ENCODE measurements at places on chromosomes 6 and 20. TPM values are rescaled to one million over a fixed set of nuclear protein-coding genes. Genes with fewer than 3 reads are reported as not detected.

The PRKN gene
- 0.63 TPM for total RNA-seq

The PREX1 gene
- 0.63 TPM for total RNA-seq

The PI16 gene
- 181 TPM for total RNA-seq

The GPX5 gene
- total RNA-seq, result not detected

The ATP9A gene
- 14.2 TPM for total RNA-seq

The SIGLEC1 gene
- not detected for total RNA-seq

The EFCAB8 gene
- total RNA-seq, result not detected

The CYP24A1 gene
- 1.2 TPM for total RNA-seq

DNA sequence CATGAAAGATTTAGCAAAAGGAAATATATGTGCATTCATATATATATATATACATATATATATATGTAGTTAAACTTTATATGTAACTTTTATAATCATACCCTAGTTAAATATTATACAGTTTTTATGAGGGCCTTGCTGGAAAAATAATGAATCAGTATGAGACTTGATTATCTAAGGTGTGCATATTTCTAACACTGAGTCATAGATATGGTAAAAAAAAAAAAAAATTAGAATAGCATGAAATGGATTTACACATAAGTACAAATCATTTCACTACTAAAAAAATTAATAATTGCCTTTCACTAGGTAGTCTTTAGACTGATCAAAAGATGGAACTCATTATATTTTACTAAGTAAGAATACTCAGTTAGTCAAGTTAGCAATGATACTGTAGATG lies 51.3 kb upstream of the DST start:
- no peak for DNase-seq

- DNase-seq, result peak; percentile 78
Observed at GRCh38 chr20:22805219-22805618, 220.8 kb upstream of the FOXA2 start.

DNA sequence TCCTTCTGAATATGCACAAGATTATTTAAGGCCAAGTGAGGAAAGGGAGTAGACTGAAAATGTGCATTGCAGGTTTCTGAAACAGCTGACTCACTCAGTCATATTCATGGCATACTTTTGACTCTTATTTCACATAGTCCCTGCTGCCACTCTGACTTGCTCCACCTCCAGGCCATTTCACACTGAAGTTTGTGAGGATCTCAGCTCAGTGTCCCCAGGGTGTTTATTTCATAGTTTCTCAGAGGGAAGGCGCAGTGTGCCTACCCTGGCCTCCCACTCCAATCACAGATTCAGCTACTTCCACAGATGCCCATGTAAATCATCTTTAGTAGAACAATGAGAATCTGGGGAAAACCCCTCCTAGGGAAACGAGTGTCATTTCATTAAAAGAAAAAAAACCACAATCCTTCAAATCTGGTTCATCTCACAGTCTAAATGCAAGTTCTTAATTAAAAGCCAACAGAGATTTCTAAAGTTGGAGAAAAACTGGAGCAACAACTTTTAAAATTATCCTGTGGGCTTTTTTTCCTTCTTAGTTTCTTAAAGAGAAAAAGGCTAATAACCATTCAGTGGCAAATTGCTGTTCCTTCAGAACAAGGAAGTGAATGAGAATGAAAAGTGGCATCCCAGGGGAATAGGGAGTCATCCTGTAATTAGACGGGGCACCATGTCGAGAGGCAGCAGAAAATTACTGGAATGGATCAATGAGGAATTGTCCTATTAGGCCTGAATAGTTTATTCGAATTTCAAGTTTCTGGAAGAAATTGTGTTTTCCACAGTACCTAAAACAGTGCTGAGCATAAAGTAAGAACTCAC lies 133.6 kb downstream of the TFAP2B start:
- no peak for DNase-seq

DNA sequence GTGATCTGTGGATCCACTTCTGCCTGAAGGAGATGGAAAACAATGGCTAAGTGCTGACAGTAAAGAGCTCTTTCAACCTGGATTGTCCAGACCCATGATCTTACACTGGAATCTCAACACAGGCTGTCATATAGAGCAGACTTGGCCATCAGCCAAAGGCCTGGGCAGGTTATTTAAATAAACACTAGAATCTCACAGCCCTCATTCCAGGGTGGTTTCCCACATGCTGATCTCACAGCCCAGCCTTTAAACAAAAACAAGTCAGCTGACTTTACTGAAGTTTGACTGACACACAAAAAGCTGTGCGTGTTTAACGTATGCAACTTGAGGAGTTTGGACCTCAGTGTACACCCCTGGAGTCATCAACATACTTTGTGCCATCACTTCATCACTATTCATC lies 28.4 kb downstream of the SYNDIG1 start:
- DNase-seq, result no peak

DNA sequence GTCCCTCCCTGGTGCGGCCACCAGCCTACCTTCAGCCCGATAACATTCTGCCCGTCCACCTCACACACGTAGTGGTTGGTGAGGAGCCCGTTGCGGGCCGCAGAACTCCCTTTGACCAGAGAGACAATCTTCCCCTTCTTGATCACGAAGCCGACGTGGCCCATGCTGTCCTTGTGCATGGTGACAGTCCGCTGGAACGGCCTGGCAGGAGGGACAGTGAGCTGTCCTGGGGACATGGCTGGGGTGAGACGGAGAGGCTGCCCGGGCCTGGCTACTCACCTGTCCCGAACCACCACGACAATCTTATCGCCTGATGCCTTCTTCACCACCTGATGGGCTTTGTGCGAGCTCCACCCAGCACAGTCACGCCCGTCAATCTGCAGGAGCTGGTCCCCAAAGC lies 16.6 kb downstream of the SDCBP2 start:
- DNase-seq, result no peak

DNA sequence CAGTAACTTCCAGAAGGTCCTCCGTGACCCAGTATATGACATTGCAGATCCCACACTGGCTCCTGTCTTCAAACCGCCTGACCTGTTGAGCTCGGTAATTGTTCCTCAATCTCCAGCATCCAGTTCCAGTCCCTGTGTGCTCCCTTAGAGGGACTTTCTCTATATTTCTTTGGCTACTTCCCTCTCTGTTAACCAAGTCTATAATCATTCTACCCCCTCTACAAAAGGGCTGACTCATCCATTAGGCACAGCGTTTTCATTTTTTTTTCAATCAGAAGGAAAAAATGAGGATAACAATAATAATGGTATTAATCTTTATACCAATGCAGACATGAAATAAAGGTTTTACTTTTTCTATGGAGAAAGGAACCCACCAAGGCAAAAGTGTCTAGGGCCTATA lies 69.3 kb downstream of the FAM229B start:
- DNase-seq, result peak; percentile 40

- peak; percentile 53 for DNase-seq
Observed at GRCh38 chr6:36858407-36858981, 16.1 kb downstream of the PPIL1 start.

GRCh38 chr6:131059486-131059885 lies 3.6 kb downstream of the EPB41L2 start:
- peak; percentile 81 for DNase-seq

DNA sequence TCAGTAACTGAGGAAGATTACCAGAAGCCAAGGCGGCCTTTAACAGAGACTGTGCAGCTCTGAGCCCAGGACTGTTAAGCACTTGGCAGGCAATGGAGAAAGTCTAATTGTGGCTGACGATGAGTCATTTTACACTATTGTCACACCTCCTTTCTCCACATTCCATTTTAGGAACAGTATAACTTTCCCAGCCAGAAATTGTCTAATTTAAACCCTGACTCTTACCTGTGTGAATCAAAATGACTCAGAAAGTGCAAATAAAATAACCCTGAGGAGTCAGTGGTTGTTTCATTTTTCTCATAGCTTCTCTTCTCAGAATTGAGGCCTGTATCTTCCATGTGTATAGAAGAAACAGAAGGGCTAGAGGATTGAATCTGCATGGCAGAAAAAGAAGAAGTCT lies 40.0 kb upstream of the OPN5 start:
- peak; percentile 27 for DNase-seq

GRCh38 chr6:32963866-32964265 lies 4.5 kb upstream of the BRD2 start:
- DNase-seq, result no peak

- DNase-seq, result no peak
Observed at GRCh38 chr6:134678436-134678889, 271.4 kb downstream of the ALDH8A1 start.

DNA sequence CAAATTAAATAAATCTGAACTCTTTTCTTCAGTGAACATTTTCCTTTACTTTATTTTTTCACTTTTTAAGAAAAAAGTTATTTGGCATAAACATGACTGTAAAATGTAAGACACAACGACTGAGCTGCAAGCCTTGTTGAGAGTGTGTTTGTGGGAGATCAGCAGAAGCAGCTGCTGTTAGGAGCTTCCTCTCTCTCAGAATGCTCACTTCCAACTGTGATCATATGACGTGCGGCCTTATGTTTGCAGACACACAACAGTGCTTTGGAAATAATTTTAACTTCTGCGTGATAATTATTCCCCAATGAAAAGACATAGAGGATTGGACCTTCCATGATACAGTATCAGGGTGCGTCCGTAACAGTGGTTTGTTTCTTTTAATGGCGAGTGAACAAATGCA lies 104.0 kb downstream of the ARHGAP18 start:
- no peak for DNase-seq

DNA sequence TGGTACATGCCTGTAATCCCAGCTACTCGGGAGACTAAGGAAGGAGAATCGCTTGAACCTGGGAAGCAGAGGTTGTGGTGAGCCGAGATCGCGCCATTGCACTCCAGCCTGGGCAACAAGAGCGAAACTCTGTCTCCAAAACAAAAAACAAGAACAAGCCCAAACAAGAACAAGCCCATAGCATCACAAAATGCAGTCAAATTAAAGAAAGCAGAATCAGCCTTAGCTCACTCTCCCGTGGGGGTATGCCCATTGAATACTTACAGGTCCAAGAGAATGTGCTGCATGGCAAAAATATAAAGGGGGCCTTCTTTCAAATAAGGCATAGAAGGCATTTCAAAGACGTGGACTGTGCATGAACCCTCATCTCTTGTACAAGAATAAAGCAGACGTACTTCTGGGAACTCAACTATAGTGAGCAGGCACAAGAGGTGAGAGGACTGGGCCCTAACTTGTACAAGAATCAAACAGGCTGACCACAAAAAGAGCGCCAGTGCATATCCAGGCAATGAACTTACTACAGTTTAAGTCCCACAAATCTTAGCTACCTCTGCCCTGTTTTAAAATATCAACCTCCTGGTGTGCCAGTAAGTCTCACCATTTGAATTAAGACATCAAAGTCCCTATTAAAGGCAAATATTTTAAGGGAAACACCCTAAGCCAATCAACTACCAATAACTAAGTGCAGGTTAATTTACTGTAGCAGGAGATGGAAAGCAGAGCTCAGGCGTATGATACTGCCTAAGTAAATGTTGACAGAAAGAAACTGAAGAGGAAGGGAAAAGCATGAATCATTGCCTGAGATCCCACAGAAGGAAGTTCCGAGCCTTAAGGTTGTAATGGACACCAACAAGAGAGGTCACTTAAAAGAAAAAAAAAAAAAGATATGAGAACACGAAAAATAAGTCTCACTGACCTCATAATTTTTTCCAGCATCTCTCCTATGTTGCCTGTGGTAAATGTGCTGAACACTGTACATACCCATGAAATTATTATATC lies 37.4 kb downstream of the TOMM6 start:
- DNase-seq, result no peak

GRCh38 chr20:11807054-11808048 lies 110.3 kb upstream of the BTBD3 start:
- peak; percentile 93 for DNase-seq

DNA sequence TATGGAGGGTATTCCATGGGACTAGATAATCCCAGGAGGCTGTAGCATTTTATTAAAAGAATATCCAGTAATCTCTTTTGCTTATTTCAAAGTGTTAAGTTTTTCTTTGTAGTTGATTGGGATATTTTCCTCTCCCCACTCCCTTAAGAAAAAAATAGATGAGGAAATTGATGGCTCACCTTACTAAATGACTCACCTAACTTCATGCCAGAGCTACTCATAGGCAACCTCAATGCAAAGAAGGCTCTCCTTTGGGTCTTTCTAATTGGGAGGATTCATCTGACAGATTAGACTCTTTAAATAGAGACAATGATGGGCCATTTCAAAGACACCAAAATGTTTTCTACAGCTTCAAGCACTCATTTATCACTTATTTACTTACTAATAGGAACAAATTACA lies 528.5 kb upstream of the BTBD3 start:
- DNase-seq, result peak; percentile 56

DNA sequence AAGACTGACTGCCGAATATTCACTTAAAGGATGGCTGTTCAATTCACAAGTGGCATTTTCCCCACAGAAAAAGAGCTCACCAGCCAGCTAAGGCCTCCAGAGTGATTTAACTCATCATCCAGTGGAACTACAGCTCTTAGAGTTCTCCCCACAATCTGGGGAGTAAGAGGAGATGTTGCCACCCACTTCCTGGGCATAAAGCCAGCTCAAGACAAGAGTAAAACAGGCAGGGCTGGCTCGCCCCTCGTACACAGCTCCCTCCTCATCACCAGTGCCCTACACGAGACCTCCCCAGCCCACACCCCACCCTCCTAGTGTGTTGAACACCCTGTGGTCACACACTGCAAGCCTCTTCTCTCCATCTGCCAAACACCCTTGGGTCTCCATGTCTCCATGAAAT lies 47.2 kb upstream of the IPCEF1 start:
- DNase-seq, result peak; percentile 67

DNA sequence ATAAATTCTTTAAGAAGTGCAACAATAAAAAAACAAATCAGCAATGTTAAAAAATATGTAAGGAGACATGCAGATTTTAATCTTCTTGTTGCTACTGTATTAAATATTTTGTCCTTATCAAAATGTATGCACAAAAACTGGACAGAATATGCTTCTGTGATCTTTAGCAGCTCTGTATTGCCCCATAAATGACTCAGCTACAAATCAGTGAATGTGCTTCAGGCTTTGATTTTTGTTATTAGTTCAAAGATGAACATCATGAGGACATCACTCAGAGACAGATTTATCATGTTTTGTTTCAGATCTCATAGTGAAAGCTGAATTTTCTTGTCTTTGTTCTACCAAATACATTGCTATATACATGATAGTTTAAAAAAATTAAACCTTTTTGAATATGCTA lies 312.4 kb downstream of the GRIK2 start:
- peak; percentile 20 for DNase-seq

DNA sequence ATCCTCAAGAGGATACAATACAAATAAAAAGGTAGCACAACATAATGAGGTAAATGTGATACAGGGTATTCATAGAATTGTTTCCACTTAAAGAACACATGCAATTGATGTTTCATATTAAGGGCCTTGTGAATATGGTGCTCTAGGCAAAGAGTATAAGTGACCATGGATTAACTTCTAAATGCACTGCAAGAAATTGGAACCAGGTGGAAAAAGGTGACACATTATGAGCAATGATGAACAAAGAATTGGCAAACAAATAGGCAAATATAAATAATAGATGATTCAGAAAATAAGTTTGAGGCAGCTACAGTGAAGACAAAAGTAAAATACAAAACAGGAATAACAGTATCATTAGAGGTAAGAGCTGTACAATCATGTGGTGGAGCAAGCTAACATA lies 192.0 kb downstream of the GRIK2 start:
- peak; percentile 14 for DNase-seq
